GM12892 (cell line): ENCODE measurements at places on chromosomes 6 and 20.

DNA sequence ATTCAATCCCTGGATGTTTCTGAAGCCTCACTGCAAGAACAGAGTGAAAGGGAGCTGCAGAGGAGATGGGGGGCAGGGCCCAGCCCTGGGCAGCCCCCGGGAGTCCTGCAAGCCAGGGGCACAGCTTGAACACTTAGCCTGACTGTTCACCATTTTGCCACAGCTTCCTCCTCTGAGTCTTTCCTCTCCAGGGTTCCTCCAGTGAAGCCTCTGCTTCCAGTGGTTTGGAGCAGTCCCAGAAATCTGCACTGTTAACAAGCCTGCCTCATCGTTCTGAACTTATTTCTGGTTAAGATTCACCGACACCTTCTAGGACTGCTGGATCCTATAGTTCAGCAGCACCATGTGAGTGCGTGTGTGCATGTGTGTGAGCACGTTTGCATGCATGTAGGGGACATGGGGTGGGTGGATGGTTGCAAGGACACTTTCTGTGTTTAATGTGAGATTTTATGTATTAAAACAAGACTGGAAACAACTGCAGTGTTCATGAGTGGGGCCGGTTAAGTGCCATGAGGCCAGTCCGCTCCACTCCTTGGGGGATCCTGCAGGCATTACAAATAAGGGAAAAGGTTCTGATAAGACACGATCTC is 24.6 kb downstream of the CEBPB start:
- DNase-seq: no peak

DNA sequence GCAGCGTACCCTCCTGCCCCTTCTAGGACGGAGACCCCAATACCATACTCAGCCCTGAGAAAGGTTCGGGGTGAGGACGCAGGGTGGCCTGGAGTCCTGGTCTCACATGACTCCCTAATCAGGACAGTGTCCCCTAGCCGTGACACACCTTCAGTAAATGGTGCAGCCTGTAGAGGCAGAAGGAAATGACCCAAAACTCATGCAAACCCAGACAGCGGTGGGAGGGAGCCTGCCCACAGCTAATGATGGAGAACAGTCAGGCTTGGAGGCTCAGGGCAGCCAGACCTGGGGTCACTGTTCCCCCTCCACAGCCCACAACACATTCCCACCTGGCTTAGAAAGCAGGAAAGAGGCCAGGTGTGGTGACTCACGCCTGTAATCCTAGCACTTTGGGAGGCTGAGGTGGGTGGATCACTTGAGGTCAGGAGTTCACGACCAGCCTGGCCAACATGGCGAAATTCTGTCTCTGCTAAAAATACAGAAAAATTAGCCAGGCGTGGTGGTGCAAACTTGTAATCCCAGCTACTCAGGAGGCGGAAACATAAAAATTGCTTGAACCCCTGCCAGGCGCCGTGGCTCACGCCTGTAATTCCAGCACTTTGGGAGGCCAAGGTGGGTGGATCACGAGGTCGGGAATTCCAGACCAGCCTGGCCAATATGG is 8.8 kb upstream of the HMGA1 start:
- no peak for DNase-seq

DNA sequence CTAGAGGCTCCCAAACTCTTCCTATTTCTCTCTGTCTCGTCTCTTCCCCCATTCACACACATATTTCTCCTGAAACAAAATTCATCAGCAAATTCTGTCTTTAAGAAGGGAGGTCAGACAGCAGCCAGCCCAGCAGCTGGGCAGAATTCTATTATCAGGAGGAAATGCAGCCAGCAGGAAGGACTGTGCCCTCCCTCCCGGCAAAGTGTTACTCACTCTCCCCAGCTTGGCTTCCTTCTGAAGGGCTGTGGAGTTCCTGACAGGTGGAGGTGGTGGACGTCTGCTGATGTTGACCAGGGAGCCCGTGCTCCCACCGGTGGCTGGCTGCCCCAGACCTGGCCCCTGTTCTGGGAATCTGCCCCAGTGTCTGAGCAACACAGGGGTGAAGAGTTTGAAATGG is 37.3 kb downstream of the KCNB1 start:
- DNase-seq: no peak

DNA sequence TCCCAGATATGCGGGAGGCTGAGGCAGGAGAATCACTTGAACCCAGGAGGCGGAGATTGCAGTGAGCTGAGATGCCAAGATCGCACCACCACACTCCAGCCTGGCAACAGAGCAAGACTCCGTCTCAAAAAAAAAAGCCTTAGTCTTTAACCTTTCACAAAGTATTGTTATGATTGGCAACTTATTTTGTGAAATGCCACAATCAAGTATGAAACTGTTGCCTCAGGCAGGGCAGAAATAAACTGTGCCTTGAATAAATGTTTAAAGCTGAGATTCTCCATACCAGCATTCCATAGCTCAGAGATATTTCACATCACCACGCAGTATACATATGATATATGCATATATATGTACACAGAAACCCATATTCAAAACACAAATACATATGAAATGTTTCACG is 120.1 kb upstream of the CCDC28A start:
- DNase-seq: no peak
